ENCODE measurements at places on chromosomes 12 and 14.

DNA sequence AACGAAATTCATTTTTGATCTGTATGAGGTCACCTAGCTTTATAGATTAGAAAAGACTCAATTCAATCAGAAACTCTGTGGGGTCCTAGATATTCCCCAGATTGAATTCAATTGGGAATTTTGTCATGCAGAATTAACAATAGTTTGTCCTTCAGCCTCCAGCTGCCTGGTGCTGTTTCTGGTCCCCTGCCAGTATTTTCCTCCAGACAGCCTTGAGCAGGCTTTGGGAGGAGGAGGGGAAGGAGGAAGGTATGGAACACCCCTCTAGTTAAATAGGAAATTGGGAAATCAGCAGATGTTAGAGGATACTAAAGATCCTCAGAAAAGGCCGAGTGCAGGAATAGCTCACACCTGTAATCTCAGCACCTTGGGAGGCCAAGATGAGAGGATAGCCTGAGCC, 10.6 kb downstream of the GRIP1 start:
- no peak for DNase-seq

DNA sequence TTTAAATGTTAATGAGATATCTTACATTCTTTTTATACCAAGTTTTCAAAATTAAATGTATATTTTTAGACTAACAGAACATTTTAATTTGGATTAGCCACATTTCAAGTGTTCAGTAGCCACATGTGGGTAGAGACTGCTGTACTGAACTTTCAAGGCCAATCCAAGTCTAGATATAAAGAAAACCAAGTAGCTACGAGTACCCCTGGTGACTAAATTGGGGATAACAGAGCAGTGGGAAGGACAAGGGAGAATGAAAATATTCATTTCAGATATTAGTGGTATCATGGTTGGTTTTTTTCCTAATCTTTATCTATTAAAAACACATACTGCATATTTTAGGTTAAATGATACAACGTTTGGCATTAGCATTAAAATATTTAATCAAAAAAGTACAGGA, 69.4 kb upstream of the RHOJ start:
- no peak for DNase-seq

- no peak for DNase-seq
These were observed 232.1 kb upstream of the CCDC196 start for GRCh38 chr14:66254038-66254437.

DNA sequence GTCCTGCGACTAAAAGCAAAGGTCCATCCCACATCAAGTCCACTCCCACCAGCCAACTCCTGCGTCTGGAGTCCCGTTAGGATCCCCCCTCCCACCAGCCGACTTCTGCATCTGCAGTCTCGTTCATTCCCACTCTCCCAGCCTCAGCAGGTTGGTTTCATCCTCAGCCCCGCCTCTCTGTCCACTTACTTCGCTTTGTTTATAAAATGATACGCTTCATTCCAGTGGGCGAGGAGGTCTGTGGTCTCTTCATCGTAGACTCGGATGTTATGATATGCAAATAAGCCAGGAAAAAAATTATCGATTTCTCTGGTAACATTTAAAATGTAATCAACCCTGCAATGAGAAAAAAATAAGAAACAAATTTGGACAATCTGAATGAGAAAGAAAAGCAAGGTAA, 56.8 kb downstream of the SSH1 start:
- DNase-seq: no peak

DNA sequence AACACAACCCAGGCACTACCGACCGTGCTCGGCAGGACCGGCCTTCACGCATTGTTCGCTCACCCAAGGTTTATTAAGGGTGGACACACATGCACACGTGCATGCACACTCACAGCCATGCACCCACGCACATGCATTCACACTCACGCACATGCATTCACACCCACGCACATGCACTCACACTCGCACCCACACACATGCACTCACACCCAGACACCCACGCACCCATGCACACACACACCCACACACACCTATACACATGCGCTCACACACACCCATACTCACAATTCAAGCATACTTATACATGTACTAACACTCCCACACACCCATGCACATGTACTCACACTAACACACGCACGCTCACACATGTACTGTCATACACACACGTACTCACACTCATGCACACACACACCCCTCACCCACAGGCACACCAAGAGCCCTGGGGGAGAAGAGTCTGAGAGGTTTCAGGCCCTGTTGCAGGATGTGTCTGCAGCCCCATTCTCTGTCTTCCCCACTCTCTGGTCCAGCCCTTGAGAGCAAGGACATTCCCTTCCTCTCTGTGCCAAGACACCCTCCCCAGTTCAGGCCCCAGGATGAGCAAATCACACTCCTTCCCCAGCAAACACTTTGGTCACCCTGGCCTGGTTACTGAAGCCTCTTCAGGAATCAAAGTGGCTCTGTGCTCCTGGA, 49.4 kb upstream of the BCL11B start:
- DNase-seq: no peak

- no peak for DNase-seq
These were observed 3.3 kb downstream of the BRMS1L start for GRCh38 chr14:35829449-35829848.

DNA sequence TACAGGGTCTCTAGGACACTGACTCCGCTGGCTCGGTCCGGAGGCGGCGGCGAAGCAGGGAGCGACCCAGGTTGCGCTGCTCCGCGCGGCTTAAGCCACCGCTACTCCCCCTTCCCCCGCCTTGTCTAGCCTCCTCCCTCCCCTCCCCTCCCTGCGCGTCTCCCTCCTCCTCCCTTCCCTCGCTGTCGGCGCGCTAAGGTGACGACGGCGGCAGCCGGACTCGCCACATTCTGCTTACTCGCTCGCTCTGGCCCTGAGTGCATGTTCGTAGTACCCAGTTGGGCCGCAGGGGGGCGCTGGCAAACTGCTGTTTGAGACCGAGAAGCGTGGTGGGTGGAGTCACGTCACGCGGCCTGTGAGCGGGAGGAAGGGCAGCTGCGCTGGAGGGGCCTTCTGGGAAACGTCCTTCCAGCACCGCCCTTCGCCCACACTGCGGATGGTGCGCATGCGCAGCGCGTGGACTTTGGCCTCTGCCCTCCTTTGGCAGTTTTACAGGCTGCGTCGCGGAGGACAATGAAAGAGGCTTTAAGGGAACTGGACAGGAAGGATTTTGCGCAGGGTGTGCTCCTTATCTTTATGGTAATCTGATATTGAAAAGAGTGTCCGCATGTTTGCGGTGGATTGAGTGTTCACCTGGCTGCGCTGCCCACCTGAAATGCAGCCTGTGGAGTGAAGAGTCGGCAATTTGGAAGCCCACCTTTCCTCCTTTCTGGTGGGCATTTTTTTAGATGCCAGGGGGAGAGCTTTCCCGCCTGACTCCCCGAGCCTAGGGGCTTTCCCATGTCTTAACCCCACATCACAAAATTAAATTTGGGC, at the start of gene SCAF11:
Gene SCAF11, minus strand, starts transcription at position 107 of the 816 bp plus-strand sequence. CDS start 26,407 bp downstream, outside the sequence.
- peak; percentile 100 for DNase-seq

- DNase-seq: no peak
These were observed 35.9 kb downstream of the TRIM9 start for GRCh38 chr14:51059032-51059431.

DNA sequence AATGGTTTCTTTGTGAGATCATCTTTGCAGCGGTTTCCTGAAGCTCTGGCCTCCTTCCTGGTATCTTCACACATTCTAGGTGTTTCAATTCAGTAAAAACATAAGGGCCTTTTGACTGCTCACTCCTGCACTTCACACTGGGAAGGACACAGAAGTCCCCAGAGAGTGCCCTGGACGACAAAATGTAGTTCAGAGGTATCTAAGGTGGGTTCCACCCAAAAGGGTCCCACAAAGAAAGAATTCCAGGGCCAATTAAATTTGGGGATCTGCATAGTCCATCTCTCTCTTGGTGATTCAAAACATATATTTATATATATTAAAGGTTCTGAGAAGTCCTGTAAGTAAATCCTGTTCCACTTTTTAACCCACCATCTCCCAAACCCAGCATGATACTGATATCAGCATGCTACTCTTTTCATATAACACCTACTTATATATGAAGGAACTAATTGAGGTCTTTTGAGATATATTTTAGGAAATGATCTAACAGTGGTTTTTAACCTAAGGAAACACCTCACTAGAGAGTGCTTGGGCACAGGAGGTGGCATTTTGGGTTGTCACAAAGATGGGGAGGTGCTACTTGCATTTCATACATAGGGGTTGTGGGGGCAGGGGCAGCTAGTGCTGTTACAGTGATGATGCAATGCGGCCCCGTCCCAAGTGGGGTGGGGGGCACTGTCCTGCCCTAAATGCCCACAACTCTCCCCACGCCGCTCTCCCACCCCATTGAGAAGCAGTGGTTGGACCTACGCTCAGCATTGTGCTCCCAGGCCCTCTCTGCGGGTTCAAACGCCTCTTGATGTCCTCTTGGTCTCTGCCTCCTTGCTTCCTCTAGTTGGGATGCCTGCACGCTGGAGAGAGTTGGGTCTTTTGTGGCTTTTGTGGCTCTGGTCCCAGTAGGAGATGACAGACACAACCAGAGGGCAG, 109.4 kb downstream of the ARF6 start:
- DNase-seq: peak; percentile 82
